ENCODE measurements at places on chromosomes 6 and 20. TPM values are rescaled to one million over a fixed set of nuclear protein-coding genes. Genes with fewer than 3 reads are reported as not detected.

Gene PTCRA
- total RNA-seq, result 0.56 TPM

- DNase-seq, result no peak
Observed at GRCh38 chr6:109212683-109213082, 117.4 kb downstream of the CEP57L1 start.

Gene ENPP4
- 21.1 TPM for total RNA-seq

DNA sequence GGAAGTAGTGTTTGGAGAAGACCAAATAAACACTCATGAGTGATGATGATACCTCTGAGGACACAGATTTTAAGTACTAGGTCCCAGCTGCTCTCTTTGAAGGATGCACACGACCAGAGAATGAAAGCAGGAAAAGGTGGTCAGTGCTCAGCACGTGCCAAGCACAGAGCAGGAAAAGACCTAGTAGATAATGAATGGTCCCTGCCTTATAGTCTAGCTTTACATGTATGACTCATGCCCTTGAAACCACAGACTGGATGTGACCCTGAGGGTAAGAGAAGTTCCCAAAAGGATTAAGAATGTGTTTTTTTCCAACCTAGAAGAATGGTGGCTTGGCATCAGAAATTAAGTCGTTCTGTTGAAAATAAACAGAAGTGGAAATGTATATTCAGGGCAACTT is 2.8 kb upstream of the MC3R start:
- DNase-seq, result no peak

DNA sequence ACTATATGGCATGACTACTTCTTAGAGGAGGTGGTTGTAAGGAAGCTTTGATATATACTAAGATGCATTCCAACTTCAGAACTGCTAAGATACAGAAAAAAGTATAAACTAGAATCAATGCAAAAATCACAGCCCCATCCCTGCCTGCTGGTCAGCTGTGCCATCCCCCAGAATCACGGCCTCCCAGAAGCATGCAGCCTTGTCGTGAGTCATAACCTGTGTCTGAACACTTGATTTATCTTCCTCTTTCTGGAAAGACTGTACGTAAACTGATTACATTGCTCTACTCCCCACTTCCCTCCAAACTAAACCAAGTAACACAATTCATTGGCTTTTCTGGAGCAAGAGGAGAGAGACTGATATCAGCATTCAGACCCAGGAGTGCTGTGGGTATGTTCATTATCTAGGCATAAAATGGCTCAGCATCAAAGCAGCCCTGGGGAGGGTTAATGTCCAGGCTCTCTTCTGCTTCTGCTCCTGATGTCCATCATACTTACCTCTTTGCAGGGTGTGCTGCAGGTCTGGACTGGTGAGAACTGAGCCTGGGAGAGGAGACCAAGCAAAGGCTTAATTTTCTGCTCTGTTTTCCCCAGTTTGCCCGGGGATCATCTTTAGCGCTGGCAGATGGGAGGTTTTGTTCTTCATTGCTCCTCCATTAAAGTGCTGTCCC is 18.4 kb downstream of the SCP2D1 start:
- no peak for DNase-seq

- DNase-seq, result no peak
Observed at GRCh38 chr6:79042799-79043126, 35.3 kb downstream of the PHIP start.

- DNase-seq, result no peak
Observed at GRCh38 chr6:158759966-158760617, 59.1 kb downstream of the EZR start.

Gene CST2
- total RNA-seq, result not detected

Gene BTN3A1
- 10.6 TPM for total RNA-seq

DNA sequence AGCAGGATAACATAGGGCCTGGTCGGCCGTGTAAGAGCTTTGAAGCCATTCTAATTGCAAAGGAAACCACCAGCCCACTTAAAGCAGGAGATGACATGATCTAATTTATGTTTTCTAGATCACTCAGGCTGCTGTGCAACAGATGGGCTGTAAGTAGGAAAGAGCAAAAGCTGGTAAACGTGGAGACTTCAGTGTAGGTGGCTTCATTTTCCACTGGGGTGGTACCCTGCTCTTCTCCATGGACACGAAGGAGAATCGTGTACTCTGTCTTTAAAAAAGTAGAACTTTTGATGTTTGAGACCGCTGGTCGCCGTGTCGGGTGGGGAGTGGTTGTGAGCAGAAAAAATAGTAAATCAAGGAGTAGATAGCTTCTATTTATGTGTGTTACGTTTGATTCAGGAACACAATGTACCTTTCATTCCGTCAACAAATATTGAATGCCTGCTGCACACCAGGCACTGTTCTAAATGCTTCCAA is 6.4 kb downstream of the CASS4 start:
- no peak for DNase-seq

Gene SCRT2
- 0.39 TPM for total RNA-seq

- DNase-seq, result no peak
Observed at GRCh38 chr20:50868509-50869495, 62.4 kb downstream of the ADNP start.

All from testis (tissue), 5 donors.